ENCODE measurements at places on chromosomes 4 and X.

DNA sequence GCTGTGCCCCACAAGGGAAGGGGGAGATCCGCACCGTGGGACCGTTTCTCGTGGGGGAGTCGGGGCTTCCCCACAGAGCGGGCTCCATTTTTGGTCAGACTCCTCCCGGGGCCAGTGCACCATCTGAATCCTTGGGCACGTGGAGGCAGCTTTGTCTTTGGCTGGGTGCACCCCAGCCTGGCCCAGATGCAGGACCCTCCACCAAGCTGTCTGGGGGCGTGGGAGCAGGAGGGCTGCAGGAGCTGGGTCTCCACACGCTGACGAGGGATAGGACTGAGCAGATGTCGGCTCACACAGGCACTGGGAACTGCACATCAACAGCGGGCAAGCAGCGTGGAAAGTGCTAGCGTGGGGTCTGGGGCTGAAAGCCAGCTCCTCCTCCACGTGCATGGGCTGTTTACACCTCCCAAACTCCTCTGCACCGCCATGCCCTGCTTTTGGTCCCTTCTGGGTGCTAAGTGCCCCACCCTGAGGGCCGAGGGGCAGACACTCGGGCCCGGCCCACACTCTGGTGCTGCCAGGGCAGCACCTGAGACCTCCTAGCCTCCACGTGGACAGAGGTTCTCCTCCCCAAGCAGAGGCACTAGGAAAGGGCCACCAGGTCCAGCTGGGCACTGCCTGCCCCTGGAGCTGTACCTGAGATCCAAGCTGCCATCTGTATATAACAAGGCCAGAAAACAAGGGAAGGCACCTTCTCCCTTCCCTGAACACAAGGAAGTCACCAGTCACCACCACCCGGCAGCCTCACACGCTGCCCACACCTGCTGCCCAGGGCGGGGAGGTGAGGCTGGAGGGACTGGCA is 13.8 kb downstream of the DGKQ start:
- no peak for DNase-seq
- H3K4me3 ChIP-seq: no peak overlapping the region

GRCh38 chrX:97743014-97743413 is 859.3 kb downstream of the RPA4 start:
- H3K27me3 ChIP-seq: no peaks in the 10 kb centered on the region
- no peak overlapping the region for H3K4me3 ChIP-seq
- no peak for DNase-seq
- no peak overlapping the region for H3K27ac ChIP-seq
- H3K4me1 ChIP-seq: no peaks in the 10 kb centered on the region

DNA sequence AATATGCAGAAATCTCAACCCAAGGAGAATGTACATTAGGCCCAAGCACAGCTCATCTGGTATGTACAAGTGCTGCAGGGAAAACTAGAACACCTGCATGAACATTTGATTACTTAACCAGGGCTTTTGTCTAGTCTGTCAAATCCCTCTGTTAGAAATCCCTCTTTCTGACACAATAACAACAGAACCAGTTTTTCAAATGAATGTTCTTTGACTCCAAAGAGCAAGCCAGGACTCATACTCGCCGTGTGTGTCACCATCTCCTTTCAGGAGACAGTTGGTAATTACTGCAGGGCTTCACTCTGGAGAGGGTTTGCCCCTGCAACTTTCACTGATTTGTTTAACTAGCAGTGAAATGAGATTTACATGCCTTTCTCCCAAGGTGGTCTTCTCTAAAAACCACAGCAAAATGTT is 143.0 kb upstream of the FAM241A start:
- no peak overlapping the region for H3K4me3 ChIP-seq
- no peaks in the 10 kb centered on the region for H3K36me3 ChIP-seq
- H3K27me3 ChIP-seq: no peaks in the 10 kb centered on the region
- no peaks in the 10 kb centered on the region for H3K4me1 ChIP-seq

DNA sequence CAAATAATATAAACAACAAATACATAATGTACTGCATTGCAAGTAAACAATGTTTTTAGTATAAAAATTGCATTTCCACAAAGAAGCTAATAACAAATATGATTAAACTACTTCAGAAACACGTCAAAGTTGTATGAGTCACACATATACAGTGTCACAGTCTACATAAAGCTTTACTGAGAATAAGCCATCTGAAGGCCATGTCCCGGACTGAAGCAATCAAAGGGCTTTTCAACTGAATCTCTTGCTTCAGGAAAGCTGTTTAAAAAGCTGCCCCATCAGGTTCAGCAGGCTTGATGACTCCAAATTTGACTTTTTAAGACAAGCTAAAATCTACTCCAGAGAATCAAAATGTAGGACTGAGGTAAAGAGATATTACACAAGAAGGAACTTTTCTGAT is 1476.8 kb downstream of the ADGRL3 start:
- H3K27me3 ChIP-seq: no peaks in the 10 kb centered on the region
- no peaks in the 10 kb centered on the region for H3K4me1 ChIP-seq
- DNase-seq: no peak

DNA sequence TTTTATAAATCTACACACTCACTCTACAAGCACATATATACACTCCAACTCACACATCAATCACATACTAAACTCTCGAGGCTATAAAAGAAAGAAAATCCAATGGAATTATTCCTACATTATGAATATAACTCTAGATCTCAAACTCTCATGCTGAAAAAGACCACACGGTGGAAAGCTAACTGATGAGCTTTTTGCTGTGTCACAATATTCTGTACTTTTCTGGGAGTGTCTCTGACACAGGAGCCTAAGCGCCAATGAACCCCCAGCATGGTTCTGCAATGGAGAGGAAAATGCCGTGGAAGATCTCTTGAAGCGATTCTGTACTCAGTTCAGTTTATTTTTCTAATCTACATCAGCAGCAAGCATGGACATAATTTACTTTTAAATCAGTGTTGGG is 124.2 kb upstream of the ETNPPL start:
- DNase-seq: no peak
- H3K4me3 ChIP-seq: no peak overlapping the region
- no peaks in the 10 kb centered on the region for H3K36me3 ChIP-seq
- peaks cover 5% of the 10 kb centered on the region for H3K4me1 ChIP-seq
- no peak overlapping the region for H3K27ac ChIP-seq

GRCh38 chrX:46722742-46723568 is 36.0 kb downstream of the SLC9A7 start:
- H3K4me1 ChIP-seq: peaks cover 13% of the 10 kb centered on the region
- H3K27ac ChIP-seq: no peak overlapping the region
- no peaks in the 10 kb centered on the region for H3K27me3 ChIP-seq

GRCh38 chrX:115490814-115491213 is 70.2 kb upstream of the PLS3 start:
- no peak for DNase-seq
- H3K27me3 ChIP-seq: no peaks in the 10 kb centered on the region
- no peak overlapping the region for H3K27ac ChIP-seq
- H3K4me1 ChIP-seq: no peaks in the 10 kb centered on the region

Measured in activated CD8-positive, alpha-beta memory T cell treated with anti-CD3 and anti-CD28 coated beads, Interleukin-2, amount 10 ng/mL, durations not matched to agents 7 days and 5 days (primary cell).